ENCODE measurements at places on chromosomes 4 and X.

- DNase-seq = no peak
Observed at GRCh38 chr4:55854129-55854528, 681 bp downstream of the EXOC1 start.

- DNase-seq = no peak
Observed at GRCh38 chr4:1337376-1337831, 9.6 kb upstream of the UVSSA start.

DNA sequence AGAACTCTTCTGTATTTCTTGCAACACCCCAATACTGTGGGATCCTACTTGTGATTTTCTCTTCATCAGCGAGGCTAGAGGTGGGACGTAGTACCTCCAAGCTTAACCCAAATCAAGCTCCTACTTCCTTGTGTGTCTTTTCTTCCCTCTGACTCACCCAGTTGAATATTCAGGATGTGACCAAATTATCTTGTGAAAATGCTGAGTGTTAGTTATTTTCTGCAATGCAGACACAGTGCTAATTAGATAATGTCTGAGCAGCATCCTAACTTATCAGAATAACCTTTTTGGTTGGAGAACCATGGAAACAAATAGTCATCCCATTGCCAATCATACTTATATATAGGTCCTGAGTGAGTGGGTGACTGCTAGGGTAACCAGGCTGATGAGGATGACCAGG, 2.4 kb downstream of the MEPE start:
- no peak for DNase-seq

GRCh38 chrX:31993637-31994036, 921.8 kb upstream of the FTHL17 start:
- DNase-seq = no peak

- DNase-seq = no peak
Observed at GRCh38 chr4:37885496-37885895, 5.4 kb upstream of the TBC1D1 start.

DNA sequence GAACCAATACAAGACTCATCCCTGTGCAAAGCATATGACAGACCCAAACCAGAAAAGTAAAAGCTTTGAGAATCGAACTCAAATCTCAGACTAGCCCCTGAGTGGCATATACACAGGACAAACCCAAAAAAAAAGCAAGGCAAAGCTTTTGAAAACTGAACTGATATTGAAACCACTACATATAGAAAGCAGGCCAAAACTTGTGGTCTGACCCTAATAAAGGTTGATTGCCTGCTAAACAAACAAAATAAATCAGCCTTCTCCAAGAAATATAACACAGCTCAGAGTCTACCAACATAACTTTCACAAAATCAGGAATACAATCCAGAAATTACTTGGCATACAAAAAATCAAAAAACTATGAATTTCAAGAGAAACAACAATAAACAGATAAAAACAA, 40.3 kb downstream of the LRBA start:
- DNase-seq = no peak

DNA sequence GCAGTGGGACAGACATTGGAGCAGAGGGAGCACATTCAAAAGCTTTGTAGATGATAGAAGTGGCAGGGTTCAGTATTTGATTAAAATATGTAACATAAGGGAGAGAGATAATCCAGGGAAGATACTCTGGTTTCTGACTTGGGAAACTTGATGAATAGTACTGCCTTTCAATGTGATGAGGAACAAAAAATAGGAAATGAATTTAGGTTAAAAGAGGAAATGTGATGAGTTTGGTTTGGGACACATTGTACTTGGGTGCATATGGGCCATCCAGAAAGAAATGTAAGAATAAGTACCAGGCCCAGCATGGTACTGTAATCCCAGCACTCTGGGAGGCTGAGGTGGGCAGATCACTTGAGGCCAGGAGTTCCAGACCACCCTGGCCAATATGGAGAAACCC, 20.9 kb upstream of the NDNF start:
- no peak for DNase-seq

DNA sequence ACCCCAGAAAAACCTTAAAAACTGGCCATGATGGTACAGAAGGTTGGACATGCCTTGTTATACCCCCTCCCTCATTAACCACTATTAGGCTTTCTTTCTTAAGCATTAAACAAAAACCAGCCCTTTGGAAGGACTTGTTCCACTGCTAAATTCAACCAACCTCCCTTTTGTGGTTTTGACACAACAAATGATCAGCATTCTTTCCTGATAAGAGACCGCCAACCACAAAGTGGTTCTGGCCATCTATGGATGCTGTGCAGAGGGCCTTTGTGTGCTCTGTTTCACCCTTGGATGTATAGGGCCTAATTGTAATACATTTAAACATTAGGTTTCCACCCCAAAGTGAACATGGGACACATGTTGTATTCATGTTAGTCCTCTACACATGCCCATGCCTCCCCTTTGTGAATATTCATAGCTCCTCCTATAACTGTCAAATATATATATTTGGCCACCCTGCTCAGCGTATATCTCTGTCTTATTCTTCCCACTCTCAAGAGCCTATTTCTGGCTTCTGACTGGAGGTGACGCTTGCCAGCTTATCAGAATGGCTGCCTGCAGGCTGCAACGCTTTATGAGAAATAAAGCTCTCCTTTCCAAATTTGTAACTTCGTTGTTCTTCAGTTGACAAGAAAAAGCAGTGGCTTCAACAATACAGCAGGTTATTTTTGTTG, 126.6 kb downstream of the NPNT start:
- DNase-seq = no peak

DNA sequence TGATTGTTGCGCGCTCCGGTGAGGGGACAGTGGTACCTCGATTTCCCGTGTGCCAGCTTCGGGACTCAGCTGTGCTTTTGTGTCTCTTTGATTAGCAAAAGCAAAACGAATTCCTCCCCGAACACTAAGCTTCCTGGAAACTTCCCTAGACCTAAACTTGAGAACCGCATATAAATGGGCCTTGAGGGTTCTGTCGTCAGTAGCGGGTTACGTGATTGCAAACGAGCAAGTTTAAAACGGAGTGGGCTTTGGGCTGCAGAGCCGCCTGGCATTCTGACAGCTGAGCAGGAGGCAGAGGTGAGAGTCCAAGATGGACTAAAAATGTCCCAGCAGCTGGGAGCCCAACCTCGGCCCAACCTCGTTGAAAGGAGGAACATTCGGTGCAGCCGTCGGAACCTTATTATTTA, 1.2 kb upstream of the TAPT1 start:
- DNase-seq = peak; percentile 40

DNA sequence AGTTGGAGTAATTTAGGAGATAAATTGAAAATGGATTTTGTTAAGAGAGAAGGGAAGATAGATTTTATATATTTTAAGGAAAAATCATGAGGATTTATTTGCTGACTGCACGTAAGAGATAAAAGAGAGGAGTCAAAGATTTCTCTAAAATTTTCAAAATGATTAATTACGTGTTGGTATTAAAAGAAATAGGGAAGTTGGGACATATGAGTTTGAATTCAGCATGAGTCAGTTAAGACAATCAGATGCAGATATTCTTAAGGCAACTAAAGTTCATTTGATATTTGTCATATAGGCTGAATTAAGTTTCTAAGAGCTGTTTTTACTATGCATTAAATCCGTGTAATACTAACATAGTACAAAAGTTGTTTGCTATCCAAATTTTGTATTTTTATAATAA, 46.9 kb downstream of the TET2 start:
- DNase-seq = no peak

- DNase-seq = no peak
Observed at GRCh38 chr4:99677161-99677560, 19.5 kb upstream of the C4orf54 start.

- no peak for DNase-seq
Observed at GRCh38 chr4:102640669-102641068, 120.1 kb downstream of the MANBA start.

- no peak for DNase-seq
Observed at GRCh38 chr4:151624626-151625565, 135.9 kb downstream of the GATB start.

GRCh38 chr4:100895556-100896197, 377.9 kb upstream of the EMCN start:
- no peak for DNase-seq

- DNase-seq = peak; percentile 3
Observed at GRCh38 chrX:130158311-130158710, 7.3 kb downstream of the AIFM1 start.

DNA sequence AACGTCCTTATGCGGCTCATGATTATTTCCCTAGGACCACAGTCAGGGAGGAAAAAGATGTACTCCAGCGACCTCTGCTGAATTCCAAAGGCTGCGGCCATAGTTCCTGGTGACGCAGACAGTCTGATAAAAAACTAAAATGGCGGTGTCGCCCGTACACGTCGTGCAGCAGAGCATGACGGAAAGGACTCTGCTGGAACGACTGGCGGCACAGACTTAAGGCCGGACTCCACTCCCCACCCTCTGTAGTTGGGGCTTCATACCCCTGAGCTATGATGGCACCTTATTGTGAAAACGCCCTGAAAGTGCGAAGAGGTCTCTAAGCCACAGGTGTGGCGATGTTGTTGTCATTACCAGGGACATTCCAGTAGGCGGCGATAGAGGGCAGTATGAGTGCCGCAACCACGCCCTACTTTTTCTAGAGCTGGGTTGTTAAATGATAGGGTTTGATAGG, 90.0 kb upstream of the EDA2R start:
- peak; percentile 68 for DNase-seq

GRCh38 chr4:142142366-142143054, 506.1 kb downstream of the IL15 start:
- no peak for DNase-seq

DNA sequence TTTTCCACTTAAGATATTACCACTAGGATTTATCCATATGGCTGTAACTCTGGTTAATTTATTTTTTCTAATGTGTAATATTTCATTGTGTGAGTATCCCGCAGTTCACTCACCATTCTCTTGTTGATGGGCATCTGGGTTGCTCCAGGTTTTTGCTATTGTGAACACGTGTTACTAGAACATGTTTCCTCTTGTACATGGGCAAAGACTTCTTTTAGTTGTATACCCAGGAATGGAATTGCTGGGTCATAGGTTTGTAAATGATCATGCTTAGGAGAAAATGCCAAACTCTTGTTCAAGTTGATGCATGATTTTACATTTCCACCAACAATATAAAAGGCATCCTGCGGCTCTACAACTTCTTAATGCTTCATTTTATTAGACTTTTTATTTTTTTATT, 26.8 kb downstream of the SYNPO2 start:
- DNase-seq = no peak

- DNase-seq = no peak
Observed at GRCh38 chr4:104629601-104630000, 134.9 kb upstream of the CXXC4 start.

DNA sequence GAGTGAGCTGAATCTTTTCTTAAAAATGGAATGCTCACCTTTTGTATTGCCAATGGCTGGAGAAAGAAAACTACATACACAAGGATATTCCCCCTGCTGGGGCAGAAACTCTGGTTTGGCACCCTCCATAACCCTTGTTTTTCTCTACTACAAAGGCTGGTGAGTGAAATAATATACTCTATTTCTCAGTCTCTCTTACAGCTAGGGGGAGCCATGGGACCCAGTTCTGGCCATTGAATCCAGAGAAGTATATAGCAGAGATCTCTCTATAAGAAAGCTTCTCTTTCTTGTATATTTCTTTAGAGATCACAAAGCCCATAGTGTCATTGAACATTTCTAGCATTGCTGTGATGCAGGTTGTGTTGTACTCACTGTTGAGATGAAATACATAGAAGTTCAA, 49.8 kb downstream of the SMPX start:
- peak; percentile 36 for DNase-seq

- DNase-seq = no peak
Observed at GRCh38 chr4:76003620-76004019, 3.7 kb downstream of the CXCL9 start.

- DNase-seq = no peak
Observed at GRCh38 chr4:42348247-42348646, 49.0 kb upstream of the SHISA3 start.

GRCh38 chr4:37977471-37978247, 17.5 kb downstream of the PTTG2 start:
- peak; percentile 64 for DNase-seq

DNA sequence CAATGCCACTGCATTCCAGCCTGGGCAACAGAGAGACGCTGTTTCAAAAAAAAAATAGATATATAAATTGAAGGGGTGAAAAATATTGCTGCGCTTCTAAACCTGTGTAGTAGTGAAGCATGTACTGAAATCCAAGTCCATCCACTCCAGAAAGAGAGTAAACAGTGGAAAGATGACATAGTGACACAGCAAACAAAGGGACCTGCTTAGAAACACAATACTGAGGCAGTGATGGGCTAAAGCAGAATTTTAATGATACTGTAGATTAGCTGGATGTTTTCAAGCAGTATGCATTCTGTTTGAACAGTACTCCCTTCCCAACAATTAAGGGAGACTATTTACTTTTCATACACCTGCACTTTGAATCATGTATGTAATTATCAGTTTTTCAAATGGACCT, 42.5 kb downstream of the TFDP3 start:
- DNase-seq = no peak

DNA sequence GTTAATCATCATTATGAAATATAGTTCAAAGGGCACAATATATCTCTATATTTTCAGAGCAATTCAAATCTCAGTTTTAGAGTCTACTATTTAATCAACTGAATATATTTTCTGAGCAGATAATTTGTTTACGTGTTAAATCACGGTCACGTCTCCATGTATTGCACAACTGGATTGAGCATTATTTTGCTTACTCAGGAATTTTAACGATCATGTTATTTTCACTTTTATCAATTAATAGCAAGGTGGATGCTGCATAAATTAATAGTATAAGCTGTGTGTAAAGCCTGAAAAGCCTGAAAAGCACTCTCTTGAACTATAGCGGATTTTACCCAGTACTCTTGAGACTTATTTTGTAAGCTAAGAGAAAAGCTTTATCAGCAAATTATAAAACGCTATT, 374.9 kb downstream of the MAGEB5 start:
- no peak for DNase-seq

- no peak for DNase-seq
Observed at GRCh38 chr4:140061194-140061593, 92.8 kb downstream of the MAML3 start.

GRCh38 chr4:13559413-13559812, 15.1 kb upstream of the NKX3-2 start:
- peak; percentile 3 for DNase-seq

- DNase-seq = no peak
Observed at GRCh38 chr4:128917781-128918180, 108.3 kb downstream of the JADE1 start.

GRCh38 chr4:38169524-38169923, 209.3 kb downstream of the PTTG2 start:
- no peak for DNase-seq

GRCh38 chrX:17462881-17463280, 87.9 kb downstream of the NHS start:
- no peak for DNase-seq

DNA sequence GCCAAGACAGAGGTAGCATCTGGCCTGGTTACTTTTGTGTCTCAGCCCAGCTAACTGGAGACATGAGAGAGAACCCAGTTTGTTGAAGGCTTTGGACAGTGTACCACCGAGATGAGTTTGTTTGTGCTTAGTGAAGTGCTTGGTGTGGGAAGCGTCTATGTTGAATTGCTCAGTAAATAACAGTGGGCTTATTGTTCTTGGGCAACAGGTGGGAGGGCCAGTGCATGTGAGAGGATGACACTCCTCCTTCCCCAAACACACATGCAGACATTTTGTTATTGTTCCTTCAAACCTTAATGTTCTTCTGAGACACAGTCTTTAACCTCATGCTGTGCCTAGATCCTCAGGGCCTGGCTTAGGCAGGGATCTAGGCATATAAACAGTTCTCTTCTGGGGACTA, 39.7 kb downstream of the MSN start:
- no peak for DNase-seq
